ENCODE measurements at places on chromosomes 11 and 22. TPM values are rescaled to one million over a fixed set of nuclear protein-coding genes. Genes with fewer than 3 reads are reported as not detected.

The CELSR1 gene
- 9.6 TPM for total RNA-seq

The RIBC2 gene
- total RNA-seq, result not detected

The GLYAT gene
- total RNA-seq, result not detected

The E2F8 gene
- 1.7 TPM for total RNA-seq

The NCAM1 gene
- total RNA-seq, result 229 TPM

The IRAG1 gene
- 4.6 TPM for total RNA-seq

The IL17REL gene
- total RNA-seq, result not detected

The SEC14L6 gene
- total RNA-seq, result 1.1 TPM

The SEPTIN3 gene
- 0.07 TPM for total RNA-seq

The MEI1 gene
- total RNA-seq, result 0.71 TPM

The PRODH gene
- 8.0 TPM for total RNA-seq
